ENCODE measurements at places on chromosomes 12 and 14. TPM values are rescaled to one million over a fixed set of nuclear protein-coding genes. Genes with fewer than 3 reads are reported as not detected.

DNA sequence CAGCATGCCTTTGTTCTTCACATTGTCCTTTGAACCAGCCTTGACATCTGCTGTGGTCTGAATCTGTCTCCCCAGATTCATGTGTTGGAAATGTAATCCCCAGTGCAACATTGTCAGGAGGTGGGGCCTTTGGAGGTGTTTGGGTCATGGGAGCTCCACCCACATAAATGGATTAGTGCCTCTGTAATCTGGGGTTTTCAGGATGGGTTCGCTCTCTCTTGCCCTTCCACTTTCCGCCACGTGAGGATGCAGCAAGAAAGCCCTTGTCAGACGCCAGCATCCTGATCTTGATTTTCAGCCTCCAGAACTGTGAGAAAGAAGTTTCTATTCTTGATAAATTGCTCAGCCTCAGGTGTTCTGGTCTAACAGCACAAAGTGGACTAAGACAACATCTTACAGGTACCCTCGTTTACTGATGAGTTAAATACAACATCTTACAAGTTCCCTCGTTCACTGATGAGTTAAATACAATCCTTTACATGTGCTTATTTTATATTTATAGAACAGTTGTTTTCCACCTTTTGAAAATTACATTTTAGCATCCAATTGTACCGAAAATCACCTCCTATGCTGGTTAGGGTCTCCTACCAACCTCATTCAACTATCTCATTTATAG lies 54.4 kb upstream of the RIMBP2 start:
- DNase-seq: no peak

DNA sequence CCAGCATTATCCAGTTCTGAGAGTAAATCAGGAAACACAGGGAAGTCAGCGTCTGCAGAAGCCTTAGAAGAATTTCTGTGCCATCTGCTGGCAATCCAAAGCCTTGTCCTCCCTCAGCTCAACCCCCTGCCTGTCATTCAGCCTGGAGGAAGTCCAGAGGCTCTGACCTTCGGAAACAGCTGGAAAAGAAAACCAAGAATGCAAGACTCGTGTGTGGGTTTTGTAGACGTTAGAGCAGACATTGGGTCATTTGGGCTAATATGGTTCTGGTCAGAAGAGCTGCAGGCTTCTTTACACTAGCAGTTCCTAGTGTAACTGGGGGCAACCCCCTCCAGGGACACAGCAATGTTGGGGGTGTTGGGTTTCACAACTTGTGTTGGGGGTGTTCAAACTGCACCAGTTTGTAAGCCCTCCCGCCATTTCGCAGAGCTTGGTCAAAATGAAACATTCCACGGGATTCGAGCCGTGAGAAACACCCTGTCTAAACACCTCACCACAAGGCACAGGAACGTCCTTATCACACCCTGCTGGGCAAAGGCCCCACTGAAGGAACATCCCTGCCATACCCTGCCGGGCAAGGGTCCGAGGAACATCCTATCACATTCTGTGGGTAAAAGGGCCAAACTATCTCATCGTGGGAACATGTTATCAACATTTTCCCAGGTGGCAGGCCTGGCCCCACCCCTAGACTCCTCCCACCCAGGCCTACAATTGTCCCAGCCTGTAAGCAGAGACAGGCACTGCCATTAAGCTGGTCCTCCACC lies 21.0 kb upstream of the SERPINA4 start:
- DNase-seq: no peak

TCP11L2 gene
- total RNA-seq: 23.2 TPM

- DNase-seq: no peak
Measured at GRCh38 chr12:30980955-30981662, 54.6 kb downstream of the TSPAN11 start.

DNA sequence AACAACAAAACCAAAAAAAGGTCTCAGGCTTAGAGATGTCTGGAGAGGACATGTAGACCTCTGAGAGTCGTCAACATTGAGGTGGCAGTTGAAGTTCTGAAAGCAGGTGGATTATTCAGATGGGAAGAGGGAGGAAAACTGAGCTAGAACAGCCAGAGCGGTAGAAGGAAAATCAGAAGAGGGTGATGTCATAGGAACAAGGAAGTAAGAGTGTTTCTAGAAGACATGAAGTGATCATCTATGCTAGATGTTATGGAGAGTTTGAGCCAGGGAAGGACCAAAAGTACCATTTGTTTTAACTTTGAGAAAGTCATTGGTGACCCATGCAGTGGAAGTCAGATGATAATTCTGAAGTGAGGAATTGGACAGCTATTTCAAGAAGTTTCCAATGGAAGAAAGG lies 316.2 kb upstream of the RGS6 start:
- DNase-seq: no peak

RGS6 gene
- total RNA-seq: 1.4 TPM

SLC22A17 gene
- total RNA-seq: 72.3 TPM

DNA sequence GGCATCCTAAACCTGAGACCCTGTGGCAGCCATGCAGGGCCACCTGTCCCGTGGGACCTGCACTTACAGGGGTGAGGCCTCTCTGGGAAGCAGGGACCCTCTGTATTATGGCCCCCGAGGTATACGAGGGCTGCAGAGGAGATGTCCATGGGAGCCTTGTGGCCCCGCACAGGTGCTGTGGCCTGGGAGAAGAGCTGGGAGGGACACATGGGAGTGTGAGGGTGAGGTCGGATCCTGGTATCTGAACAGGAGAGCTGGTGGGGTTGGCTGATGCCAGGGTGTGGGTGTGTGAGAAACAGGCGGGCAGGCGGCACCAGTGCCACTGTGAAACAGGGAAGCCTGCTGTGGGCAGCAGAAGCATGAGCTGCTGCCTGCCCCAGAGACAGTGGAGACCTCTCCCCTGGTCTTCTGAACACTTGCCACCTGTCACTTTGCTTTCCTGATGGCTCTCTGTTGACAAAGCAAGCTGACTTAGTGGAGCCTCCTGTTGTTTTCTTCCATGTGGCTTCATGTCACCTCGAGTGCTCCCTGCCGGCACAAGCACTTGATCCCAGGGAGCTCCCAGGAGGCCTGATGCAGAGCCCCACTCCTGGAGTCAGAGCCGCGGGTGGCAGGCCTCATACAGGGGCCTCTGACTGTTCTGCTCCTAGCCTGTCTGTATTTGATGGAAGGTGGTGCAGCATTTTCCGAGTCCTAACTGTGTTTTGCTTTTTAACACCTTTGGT lies 19.8 kb upstream of the AMN start:
- DNase-seq: no peak

KRT5 gene
- total RNA-seq: not detected

DNA sequence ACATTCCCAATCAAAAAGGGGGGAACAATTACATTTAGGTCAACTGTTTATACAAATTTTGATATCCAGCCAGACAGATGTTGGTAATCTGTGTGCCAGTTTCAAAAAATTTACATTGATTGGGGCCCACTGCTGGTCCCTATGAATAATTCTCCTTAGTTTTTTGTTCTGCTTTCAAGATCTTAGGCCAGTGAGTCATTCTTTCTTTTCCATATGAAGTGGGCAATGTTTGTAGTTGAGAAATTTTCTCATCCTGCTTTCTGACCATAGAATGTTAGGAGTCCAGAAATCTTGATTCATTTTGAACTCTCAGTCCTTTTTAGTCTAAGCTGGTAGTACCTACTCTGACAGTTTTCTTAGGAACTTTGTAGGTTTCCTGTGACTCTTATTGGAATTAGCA lies 244.3 kb downstream of the DIO2 start:
- no peak for DNase-seq

Data from thoracic aorta (tissue), 2 donors.